ENCODE measurements at places on chromosomes 5 and 9.

DNA sequence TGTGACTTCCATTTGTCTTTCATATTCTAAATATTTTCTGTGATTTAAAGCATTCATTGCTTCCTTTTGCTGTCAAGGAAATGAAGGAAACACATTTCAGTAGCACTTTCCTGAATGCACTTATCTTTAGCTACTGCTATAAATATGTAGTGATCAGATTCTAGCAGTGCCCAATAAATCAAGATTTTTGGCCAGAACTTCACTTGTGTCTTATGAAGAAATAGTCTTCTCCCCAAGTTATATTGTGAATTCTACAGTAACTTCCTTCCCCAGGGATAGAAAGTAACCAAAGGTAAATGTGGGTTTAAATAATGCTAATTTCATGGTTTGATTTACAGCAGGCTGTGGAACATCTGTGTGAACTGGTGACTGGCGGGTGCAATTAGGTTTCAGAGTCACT, 77.9 kb downstream of the DMRT2 start:
- no peak for DNase-seq

DNA sequence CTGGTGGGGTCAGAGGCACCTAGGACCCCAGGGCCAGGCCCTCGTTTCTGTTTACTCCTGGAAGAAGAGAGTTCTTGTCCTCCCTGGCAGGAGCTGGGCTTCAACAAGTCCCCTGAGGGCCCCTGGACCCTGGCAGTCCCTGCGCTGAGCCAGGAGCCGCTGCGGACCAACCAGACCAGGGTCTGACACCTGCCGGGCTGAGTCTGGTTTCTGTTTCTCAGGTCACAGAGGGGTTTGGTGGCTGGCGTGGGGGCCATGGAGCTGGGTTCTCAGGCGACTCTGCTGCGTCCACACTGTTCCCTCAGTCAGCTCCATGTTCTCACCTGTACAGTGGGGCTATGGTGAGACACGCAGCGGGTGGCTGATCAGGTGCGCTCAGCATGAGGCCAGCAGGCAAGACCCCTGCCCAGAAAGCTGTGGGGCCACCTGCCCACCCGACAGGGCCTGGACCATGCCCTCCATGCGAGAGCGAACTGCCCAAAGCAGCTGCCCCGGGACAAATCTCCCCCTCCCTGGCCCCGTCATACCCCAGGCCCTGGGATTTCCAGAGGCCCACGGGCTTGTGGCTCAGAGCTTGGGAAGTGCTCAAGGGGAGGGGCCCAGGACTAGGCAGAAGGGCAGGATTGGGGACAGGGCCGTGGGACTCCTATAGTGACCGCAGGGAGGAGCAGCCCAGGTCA, 17.9 kb upstream of the NOTCH1 start:
- peak; percentile 79 for DNase-seq

DNA sequence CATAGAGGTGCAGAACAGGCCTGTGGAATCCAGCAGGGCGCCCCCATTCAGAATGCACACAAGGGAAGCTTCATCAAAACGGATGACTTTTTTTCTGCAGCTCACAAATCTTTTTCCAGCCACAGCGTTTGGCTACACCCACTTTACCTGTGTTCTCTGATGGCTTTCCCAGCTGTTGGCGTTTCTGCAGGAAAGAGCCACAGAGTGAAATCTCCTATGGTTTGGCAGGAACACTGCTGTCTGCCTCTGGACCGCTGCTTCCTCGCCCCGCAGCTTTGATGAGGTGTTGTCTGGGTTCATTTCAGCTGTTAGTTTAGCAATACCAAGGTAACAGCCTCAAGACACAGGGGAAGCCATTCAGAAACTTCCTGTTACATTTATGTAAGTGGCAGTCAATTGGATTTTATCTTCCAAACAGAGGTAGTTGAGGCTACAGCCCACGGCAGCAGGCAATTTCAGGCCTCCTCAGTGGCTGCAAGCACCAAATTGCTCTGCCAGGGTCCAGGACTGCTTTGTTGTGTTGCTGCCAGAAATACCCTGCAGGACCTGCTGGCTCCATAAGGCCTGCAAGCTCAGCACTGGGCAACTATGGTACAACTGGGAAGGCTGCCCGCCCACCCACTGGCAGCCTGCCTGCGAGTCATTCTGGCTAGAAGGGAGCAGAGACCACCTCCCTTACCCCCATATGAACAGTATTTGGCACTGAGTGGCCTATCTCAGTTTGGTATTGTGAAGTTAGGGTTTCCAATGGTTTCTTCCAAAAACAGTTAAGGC, 96.7 kb downstream of the MVB12B start:
- DNase-seq = no peak

DNA sequence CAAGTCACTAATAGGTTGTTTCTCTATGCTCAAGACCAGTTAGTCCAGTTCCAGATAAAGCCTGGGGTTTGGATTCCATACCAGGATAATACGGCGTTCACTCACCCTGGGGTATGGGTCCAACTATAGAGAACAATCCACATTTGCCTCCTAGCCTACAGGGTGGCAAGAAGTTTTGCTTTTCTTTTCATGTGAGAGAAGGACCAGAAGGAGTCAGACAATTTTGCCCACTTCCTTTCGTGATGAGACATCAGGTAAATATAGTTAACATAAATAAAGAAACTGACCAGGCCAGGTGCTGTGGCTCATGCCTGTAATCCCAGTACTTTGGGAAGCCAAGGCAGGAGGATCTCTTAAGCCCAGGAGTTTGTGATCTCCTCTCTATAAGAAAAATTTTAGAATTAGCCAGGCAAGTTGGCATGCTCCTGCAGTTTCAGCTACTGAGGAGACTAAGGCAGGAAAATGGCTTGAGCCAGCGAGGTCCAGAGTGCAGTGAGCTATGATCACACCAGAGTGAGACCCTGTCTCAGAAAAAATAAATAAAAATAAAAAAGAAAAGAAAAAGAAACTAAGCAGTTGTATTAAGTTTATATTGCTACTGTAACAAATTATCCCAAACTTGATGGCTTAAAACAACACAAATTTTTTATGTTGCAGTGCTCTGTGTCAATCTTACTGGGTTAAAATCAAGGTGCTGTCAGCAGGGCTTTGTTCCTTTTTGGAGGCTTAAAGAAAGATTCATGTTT, 7.5 kb upstream of the REEP5 start:
- peak; percentile 15 for DNase-seq

DNA sequence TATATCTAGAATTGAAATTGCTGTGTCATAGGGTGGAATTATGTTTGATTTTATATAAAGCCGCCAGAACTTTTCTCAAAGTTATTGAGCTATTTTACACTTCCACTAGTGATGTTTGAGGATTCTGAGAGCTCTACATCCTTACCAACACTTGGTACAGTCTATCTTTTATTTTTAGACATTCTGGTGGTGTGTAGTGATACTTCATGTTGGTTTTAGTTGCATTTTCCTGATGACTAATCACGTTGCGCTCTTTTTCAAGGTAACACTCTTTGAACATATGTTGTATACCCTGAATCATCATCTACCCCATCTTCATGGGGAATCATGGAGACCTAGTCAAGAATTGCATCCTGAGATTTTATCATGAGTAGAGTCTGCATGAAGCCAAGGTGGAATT, 141.7 kb downstream of the NXNL2 start:
- DNase-seq = no peak

GRCh38 chr9:32378993-32379729, 5.3 kb upstream of the ACO1 start:
- DNase-seq = peak; percentile 76

DNA sequence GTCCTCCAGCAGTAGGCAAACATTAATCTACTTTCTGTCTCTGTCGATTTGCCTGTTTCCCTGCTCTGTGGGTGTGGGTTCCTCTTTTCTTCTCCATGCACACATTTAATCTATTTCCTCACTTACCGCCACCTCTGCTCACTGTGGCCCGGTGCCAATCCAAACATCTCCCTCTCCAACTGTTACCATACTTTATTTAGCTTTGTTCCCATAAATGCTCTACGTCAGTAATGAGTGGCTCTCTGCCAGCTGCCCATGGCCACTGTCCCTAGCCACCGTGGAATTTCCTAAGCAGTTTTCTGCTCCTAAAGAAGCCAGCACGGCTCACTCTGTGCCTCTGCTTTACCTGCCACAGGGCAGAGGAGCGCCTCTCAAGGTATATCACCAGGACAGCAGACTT, 19.5 kb upstream of the GOLPH3 start:
- peak; percentile 78 for DNase-seq

GRCh38 chr5:63687854-63688516, 274.3 kb downstream of the HTR1A start:
- DNase-seq = no peak

- DNase-seq = no peak
Observed at GRCh38 chr5:111454776-111455175, 57.6 kb downstream of the STARD4 start.

DNA sequence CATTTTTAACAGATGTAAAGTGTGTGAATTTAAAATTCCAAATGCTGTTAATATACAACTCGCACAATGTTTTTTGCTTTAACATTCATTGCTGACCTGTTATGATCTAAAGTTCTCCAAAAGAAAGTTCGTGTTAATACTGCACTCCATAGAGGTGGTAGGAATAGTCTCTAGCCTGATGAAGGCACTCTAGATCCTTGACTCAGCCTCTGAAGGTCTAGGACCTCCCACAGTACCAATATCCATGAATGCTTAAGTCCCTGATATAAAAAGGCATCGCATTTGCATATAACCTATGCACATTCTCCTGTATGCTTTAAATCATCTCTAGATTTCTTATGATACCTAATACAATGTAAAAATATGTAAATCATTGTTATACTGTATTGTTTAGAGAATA, 213.6 kb downstream of the EFNA5 start:
- no peak for DNase-seq

DNA sequence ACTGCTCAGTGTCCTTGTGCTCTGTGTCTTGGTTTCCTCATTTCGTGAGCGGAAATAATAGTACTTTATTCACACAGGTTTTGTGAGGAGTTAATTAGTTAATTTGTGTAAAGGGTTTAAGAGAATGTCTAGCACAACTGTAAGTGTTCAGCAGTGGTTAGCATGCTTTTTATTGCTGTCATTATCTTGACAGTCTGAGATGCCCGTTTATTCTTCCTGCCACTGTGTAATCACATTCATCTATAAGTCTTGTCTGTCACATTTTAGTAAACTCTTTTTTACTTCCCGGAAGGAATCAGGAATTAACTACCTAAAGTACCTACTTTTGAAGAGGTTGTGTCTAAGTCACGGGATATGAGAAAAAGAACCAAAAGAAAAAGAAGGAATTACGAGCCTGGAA, 38.0 kb downstream of the IQGAP2 start:
- no peak for DNase-seq

Data from inflammatory macrophage treated with lipopolysaccharide for 4 hours (primary cell).